ENCODE measurements at places on chromosomes 3 and 15.
A peak's percentile ranks its signal among the peaks of the same experiment; 100 is the strongest.

GRCh38 chr15:38867556-38867955 lies 302.9 kb upstream of the RASGRP1 start:
- no peak for DNase-seq

- no peak for DNase-seq
These were observed 26.3 kb downstream of the DNASE1L3 start for GRCh38 chr3:58184309-58184981.

- no peak for DNase-seq
These were observed 6.7 kb downstream of the CHMP2B start for GRCh38 chr3:87233805-87234204.

DNA sequence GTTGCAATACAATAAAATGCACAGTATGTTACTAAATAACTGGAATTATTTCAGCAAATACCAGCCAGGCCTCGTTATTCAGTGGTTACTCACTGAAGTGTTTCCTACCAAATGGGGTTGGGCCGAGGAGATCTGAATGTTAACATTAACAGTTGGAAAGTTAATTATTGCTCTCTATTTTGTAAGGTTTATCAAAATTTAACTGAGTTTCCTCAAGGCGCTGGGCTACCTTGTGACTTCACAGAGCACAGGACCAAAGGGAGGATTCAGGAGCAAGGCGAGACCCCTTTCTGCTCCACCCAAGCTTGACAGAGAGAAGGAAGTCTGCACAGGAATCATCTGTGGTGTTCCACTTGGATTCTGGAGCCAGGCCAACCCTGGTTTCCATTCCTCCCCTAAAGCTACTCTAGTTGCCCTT lies 21.6 kb downstream of the ADAMTS9 start:
- no peak for DNase-seq

DNA sequence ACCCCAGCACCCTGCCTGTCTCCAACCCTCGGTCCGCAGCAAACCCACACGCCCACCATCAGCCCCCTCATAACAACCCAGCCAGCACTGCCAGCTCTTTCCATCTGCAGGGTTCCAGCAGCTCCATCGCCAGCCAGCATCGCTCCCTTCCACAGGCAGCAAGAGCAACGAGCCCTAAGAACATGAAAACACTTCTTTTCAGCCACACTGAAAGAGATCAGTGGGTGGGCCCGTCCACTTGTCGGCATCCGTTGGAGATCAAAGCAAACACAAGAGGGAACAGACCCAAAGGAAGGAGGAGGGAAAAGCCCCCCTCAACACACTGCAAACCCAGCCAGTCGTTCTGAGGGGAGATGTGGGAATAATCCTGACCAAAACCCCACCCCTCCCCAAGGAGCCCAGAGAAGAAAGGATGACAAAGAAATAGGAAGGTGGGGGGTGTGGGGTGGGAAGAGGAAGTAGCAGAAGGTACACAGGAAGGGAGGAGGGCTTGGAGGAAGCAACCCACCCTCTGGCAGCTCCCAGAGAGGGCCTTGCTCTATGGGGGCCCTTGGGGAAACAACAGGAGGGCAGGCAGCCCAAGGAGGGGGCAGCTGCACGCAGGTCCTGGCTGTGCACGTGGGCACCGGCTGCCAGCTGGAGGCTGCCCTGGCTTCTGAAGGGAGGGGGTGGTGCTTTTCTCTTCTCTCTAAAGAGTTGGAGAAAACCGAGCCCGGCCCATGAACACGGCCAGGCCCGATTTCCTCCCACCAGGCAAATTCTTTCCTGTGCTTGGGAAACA lies 473.6 kb upstream of the PROK2 start:
- no peak for DNase-seq

DNA sequence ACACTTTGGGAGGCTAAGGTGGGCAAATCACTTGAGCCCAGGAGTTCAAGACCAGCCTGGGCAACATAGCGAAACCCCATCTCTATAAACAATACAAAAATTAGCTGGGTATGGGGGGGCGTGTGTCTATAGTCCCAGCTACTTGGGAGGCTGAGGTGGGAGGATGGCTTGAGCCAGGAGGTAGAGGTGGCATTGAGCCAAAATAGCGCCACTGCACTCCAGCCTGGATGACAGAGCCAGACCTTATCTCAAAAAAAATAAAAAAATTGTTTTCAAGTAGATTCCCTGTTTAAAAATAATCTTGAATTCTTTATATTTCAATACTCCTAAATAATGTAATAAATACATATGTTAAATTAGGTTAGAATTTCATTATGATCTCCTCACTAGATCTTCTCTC lies 9.8 kb downstream of the HMCES start:
- DNase-seq: no peak

GRCh38 chr3:136690599-136690998 lies 61.6 kb downstream of the STAG1 start:
- DNase-seq: no peak

DNA sequence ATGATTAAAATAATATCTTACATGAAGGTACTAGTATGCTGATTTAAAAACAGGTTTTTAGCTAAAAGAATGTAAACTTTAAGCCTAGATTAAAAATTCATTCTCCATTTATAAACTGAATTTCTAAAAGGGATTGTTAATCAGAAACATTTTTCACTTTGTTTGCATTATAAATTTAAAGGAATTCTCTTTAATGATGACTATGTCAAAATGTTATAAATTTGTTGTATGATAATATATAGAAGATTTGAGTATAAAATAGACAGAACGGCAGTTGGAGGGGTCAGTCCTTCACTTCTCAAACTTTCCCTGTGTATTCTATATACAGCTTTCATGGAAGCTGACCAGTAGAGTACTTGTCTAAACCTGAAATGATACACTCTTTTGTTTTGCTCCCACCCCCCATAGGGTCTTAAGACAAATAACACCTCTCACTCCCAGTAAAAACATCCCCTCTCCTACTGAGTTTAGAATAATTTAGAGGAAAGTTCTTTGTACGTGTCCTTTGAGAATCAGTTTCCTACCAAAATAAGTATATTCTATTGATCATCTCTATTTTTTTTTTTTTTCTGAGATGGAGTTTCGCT lies 64.9 kb upstream of the PYGO1 start:
- no peak for DNase-seq

DNA sequence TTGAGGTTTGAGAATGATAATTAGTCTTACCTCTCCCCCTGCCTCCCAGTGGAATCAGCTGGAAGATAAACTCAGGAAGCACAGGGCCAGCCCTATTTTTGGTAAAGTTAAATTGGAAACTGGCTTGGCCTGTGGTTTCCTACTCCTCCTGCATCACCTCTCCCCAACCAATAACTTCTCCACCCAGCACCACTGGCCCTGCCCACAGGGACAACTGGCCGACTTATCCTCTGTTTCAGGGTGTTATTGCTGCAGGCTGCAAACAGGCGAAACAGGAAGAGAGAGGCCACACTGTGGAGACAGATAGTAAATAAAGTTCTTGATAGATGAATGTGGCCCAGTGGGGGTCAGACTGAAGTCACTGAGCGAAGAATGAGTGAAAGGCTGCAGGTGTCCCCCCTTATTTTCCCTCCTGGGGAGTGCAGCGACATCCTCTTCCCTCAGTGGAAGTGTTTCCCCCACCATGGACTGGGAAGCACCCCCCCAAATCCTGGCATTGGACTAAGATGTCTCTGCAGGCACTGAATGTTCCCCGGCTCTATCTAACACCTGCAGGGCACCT lies 47.1 kb downstream of the PDIA5 start:
- DNase-seq: no peak

GRCh38 chr3:156090126-156090525 lies 30.3 kb upstream of the KCNAB1 start:
- DNase-seq: no peak

GRCh38 chr3:13004376-13004775 lies 68.9 kb downstream of the IQSEC1 start:
- DNase-seq: no peak

- no peak for DNase-seq
These were observed 13.4 kb downstream of the IFT57 start for GRCh38 chr3:108208831-108209230.

GRCh38 chr15:77633134-77633912 lies 611 bp upstream of the LINGO1 start:
- peak; percentile 76 for DNase-seq

DNA sequence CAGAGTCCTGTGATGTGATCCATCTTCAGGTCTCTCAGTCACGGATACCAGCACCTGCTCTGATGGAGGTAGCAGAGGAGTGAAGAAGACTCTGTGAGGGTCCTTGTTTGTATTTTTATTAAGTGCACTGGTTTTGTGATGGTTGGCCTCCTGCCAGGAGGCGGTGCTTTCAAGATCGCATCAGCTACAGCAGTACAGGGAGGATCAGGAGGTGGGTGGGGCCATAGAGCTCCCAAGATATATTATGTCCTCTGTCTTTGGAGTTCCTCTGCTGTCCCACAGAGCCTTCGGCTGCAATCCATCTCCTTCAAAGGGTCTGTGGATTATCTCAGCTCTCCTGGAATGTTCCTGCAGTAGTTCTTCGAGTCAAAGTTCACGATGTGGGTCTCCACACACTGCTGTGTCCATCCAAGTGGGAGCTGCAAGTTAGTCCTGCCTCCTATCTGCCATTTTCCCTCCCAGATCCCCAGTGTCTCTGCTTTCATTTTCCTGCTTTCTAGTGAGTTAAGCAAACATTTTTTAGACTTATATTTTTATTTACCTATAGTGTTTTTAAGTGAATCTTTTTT lies 54.7 kb downstream of the TM2D3 start:
- no peak for DNase-seq

DNA sequence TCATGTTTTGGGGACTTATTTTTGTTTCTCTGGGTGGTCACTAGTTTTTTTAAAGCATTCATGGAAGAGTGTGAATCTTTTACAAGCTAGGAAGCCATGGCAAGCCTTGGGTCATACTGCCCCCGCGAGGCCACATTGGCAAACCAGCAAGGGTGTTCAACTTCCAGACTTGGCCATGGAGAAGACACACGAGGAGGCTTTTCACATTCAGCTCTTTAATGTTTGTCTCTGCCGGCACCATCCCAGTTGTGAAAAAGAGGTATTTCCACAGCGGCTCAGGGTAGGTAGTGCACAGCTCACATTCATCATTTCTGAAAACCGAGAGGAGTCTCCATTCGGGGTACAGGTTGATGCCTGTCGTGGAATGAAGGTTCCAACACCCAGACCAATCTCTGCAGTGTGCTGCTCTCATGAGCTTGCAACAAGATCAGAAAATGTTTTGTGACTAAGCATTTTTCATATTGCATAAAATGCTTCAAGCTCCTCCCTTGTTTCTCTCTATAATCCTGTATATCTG lies 7.7 kb downstream of the CCR5 start:
- peak; percentile 64 for DNase-seq

GRCh38 chr3:100700708-100701107 lies 8.6 kb upstream of the TFG start:
- DNase-seq: no peak

DNA sequence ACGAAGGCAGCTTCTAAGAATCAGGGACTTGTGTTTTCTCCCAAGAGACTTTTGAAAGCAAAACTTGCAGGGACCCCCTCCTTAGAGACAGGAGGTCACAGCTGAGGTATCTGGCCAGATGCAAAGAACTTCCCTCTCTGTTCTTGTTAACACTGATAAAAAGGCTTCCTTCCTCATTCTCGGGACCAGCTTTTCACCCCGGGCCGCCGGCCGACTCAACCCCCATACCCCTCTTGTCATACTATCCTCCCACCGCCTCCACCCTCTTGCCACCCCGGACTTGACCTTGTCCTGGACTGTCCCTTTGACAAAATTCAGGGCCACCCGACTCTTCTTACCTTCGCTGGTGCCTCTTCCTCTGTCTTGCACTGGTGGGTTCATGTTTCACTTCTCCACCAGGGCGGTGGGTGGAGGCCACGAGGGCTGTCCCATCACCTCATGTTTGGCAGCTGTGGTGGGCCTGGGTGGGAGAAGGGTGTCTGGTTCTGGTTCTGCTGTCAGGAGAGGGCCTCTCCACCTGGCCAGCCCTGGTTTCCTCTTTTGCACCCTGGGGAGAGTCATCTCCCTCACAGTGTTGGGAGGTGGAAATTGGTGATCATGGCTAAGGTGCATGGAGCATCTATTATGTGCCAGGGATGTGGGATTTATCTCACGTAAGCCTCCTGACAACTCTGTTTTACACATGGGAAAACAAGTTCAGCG lies 32.5 kb downstream of the BHLHE40 start:
- DNase-seq: peak; percentile 94

DNA sequence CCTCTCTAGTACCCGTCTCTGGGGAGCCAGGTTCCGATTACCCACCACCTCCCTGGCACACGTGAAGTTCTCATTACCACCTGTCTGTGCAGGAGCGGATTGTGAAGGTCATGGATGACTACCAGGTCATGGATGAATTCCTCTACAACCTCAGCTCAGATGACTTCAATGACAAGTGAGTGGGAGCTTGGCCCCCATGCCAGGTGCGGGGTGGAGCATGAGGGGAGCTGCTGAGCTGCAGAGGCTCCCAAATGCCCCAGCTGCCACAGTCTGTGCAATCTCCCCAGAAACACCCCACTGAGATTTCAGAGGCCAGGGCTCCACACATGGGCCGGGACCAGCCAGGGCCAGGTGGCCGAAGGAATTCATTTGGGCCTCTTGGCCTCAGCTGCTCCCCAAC lies 34.3 kb downstream of the DNAH1 start:
- DNase-seq: no peak

GRCh38 chr3:78260388-78260787 lies 1220.5 kb downstream of the ROBO2 start:
- no peak for DNase-seq

GRCh38 chr3:130395916-130396315 lies 50.4 kb downstream of the COL6A5 start:
- no peak for DNase-seq

DNA sequence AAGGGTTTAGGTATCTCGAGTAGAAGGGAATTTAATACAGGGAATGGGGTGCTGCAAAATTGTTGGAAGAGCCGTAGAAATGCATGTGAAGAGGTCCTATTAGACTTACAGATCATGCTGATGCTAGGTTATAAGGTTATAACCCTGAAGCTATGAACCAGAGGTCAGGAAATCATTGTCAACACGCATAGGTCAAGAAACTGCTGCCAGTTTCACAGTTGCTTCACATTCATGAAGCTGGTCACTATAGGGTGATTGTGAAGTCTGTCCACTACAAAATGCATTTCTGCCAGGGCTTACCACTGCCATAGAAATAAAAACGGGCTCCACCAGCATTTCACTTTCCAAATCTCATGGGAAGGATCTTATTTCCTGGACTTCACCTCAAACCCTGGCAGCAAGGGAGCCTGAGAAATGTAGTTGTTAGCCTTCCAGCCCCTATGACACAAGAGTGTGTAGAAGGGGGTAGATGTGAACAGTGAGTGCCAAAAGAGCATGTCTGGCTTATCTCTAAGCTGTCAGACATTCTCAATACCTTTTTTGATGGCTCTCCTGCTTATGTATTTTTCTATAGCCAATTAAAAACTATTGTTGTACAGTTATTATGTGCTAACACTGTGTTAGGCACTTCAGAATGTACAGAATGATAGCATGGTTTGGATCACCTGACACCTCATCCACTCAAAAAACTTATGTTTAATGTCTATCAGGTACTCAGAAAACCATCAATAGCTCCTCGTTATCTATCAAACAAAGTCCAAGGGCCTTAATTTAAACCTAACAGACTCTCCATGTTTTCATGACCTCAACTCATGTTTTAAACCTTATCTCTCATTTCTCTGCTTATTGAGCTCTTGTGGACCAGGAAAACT lies 148.3 kb upstream of the TSC22D2 start:
- DNase-seq: no peak

- DNase-seq: no peak
These were observed 760.3 kb upstream of the ARRDC4 start for GRCh38 chr15:97200161-97200560.

Data from B cell (primary cell).